Stimulated activated CD8-positive, alpha-beta memory T cell treated with anti-CD3 and anti-CD28 coated beads, Interleukin-15, amount 100 ng/mL, for 48 hours (primary cell): ENCODE measurements at places on chromosomes 6 and 20.

GRCh38 chr20:58523072-58523970, 8.1 kb upstream of the APCDD1L start:
- no peak for DNase-seq

DNA sequence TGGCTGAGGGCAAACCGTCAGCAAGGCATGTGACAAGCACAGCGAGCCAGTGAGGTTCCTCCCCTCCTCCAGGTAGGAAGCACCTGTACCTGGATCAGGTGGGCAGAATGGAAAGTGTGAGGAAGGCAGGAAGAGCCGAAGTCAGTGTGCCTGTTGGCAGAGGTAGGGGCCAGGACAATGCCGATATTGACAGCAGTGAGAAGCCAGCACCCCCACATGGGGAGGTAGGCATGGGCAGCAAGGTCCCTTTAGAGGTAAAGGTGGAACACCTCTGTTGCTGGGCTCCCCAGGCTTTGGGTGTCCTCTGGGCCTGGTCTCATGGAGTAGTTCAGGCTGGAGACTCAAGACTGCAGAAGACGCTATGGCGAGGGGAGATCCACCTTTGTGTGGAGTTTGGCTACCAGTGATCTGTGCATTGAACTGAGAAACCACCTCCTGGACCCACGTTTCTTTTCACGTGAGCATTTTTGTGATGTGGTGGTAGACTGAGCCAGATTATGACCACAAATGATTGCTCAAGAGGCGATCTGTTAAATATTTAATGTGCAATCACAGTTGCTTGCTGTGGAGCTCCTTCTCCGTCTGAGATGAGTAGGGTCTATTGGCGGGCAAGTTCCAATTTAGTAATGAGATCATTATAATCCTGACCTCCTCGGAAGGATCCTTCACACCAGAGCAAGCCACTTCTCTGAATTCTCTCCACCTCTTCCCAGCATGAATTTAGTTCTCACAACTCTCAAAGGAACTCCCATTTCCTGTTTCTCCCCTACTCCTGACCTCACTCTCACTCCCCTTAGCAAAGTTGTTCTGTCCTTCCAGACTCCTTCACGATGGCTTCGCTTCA, 174.8 kb downstream of the CDH26 start:
- no peak for DNase-seq

DNA sequence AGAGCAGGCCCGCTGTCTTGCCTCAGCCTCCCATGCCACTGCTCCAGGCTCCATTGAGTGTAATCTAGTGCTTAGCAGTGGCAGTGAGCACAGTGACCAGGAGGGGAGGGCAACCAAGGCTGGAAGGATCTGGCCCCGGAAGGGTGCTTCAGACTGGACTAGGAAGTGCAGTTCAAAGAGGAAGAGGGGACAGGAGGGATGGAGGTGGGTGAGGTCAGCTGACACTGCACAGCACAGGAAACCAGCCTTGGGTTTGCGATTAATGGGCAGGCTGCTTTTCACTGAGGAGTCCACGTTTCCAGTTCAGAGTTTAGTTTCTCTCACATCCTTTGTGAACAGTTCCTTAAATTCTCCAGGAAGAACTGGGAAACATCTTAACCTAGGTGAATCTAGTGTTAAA, 46.9 kb downstream of the CDS2 start:
- DNase-seq, result no peak

DNA sequence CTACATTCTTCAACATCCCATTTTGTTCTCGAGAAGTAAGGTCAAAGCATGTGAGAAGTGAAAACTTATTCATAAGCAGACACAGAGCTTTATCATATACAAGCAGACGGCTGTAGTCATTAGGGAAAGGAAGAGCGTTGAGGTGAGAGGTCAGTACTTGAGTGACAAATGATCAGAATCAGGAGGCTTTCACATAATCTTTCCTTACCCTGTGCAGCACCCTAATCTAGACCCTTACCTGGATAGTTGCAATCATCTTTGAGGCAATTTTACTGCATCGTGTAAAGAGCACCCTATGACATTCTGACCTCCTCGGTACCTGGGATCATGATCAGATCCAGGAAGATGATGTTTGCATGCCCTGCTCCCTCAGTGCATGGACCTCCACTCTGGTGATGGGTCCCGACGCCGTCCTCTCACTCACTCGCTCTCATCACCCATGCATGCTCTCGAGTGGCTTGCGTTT, 62.7 kb downstream of the RNF182 start:
- no peak for DNase-seq

GRCh38 chr6:43956478-43956877, 170.8 kb downstream of the MRPL14 start:
- no peak for DNase-seq

GRCh38 chr6:170143401-170144150, 147.3 kb downstream of the DLL1 start:
- no peak for DNase-seq

- no peak for DNase-seq
Measured at GRCh38 chr20:52457826-52458225, 266.2 kb upstream of the ZFP64 start.

- no peak for DNase-seq
Measured at GRCh38 chr6:74742793-74743508, 462.9 kb downstream of the COL12A1 start.

- DNase-seq, result no peak
Measured at GRCh38 chr6:33624856-33625255, 3.7 kb downstream of the ITPR3 start.

DNA sequence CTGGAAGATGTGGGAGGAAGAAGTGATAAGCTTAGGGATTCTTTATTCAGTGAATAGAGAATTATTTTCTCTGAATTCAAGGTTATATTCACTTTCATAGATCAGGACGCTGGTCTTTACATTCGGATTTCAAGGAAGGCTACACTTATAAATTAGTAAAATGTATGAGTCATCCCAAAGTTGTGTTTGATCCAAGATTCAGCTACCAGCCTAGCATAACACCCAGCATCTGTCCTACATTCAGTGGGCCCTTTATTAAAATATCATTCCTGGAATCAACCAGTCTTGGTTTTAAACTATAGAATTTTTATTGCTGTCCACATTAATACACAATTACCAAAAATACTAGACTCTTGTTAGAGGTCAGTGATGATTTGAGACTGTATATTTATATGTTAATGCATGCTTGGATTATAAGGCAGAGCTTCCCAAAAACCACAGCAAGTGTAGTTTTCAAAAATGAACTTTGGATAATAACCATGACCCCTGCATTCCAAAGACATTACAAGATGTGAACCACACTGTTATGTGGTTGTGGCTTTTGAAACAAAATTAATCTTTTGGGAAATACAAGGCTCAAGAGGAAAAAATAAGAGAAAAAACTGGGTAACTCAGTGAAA, 210.7 kb upstream of the CNR1 start:
- no peak for DNase-seq

GRCh38 chr20:57818418-57819181, 108.8 kb upstream of the PMEPA1 start:
- DNase-seq, result no peak

DNA sequence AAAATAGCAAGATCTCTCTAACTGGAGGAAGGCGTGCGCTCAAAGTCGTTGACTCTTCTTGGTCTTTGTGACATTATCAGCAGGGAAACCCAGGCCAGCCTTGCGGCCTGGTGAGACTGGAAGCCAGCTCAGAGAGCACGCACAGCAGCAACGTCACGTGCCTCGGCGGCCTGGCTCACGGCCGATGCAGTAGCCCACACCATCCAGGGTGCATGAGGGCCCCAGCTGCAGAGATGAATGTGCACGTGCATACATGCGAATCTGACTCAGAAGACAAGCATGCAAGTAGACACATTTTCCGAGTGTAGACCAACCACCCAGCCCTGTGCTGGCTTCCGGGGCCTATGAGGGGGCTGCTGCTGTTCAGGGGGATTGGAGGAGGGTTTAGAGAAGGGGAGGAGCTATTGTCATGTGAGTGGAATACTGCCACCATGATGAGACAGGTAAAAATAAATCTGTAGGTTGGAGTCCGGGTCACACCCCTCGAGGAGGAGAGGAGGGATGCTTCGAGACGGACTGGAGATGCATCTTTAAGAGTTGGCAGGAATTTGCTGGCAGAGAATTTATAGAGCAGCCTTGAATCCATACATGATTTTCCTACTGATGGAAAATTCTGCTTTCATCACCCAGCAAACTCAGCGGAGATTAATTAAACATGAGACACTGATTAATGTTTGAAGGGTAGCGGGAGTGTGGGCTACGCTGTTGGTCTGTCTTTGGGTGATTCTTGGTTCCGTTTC, 388.2 kb downstream of the CDH4 start:
- DNase-seq, result no peak

DNA sequence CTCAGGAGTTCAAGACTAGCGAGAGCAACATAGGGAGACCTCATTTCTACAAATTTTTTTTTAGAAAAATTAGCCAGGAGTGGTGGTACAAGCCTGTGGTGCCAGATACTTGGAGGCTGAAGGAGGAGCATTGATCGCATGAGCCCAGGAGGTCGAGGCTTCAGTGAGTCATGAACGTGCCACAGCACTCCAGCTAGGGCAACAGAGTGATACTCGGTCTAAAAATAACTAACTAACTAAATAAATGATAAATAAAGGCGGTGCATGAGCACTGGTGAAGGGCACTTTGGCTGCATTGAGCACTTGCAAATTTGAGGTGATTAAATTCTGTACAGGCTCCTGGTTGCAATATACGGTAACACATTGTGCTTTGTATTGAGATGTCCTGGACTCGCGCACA, 13.5 kb downstream of the HLA-A start:
- DNase-seq, result no peak

DNA sequence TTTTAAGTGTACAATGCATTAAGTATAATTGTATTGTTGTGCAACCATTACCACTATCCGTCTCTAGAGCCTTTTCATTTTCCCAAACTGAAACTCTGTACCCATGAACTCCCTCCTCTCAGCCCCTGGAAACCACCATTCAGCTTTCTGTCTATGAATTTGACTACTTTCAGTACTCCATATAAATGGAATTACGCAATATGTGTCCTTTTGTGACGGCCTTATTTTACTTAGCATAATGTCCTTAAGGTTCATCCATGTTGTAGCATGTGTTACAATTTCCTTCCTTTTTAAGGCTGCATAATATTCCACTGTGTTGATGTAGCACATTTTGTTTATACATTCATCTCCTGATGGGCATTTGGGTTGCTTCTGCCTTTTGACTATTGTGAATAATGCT, 143.6 kb upstream of the KCNG1 start:
- DNase-seq, result no peak

GRCh38 chr6:97195117-97195516, 87.9 kb downstream of the MMS22L start:
- DNase-seq, result no peak

DNA sequence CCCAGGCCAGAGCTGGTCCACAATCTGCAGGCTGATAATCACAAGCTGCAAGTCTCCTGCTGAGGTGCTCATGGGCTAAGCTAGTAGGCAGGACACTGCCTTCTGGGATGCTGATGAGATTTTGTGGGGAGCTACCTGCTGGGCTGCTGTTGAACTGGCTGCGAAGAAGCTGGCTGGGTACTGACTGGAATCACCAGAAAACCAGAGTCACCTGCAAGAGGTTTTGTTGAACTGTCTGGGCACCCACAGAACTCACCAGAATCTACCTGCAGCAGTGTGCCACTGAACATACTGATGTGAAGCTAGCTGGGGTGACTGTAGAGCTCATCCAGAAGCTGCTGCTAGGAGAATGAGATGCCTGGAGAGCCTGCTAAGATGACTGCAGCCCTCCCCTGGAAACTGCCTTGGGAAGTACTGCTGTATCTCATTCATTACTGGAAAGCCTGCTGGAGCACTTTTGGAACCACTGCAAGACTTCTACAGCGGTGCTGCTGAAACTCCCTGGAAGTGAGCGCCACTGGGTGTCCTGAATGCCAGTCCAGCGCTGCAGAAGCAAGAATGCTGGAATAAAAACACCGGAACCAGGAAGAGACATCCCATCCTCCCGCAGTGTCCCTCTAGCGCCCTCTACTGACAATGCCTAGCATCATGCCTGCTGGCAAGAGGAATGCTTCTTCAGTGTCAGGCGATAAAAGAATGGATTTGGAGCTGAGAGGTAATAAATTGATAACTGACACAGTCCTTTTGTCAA, 64.9 kb upstream of the ARHGAP18 start:
- DNase-seq, result peak; percentile 9

DNA sequence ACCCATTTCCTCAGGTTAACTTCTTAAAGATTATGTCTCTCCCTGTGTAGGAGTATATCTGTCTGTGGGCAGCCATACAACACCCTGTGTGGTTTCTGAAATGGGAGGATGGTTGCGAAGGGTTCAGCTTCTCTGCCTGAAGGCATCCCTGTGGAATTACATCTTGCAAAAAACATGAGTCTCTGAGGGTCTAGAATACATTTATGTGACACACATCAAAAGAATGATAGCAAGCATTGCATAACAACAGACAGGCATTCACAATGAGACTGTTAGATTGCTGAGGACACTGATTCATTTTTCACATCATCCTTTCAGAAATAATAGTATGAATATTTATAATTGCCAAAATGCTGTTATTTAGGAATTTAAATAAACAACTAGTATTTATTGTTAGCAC, 670.9 kb downstream of the HTR1B start:
- no peak for DNase-seq

DNA sequence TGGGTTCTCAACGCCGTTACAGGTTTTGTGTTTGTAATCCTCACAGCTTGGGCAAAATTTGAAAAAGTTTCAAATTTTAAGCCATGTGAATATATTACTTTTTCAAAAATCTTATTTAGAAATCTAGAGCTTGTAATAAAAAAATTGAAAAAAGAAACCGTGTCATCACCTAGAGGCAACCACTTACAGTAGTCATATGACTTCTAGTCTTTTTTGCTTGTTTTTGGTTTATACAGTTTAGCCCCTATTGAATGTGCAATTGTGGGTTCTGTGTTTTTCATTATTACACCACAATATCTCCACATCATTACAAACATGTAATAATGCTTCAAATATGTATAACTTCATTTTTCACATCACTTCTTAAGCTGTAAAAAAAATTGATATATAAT, 888 bp downstream of the DYNLRB1 start:
- no peak for DNase-seq

DNA sequence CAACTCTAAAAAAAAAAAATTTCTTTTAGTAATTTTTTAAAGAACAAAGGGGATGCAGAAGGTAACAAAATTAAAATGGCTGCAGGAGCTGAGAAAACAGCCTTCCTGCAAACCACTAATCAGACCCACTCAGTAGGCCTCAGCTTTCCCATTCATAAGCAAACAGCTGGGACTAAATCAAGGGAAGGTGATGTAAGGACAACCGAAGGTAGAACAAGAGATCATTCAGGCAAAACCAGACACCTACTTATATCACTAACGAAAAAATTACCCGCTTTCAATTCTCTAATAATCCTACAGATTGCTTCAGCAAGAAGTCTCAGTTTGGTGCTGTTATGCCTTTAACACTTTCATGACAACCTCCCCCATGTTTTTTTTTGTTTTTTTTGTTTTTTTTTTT, 124.0 kb downstream of the ZMYND8 start:
- DNase-seq, result no peak

DNA sequence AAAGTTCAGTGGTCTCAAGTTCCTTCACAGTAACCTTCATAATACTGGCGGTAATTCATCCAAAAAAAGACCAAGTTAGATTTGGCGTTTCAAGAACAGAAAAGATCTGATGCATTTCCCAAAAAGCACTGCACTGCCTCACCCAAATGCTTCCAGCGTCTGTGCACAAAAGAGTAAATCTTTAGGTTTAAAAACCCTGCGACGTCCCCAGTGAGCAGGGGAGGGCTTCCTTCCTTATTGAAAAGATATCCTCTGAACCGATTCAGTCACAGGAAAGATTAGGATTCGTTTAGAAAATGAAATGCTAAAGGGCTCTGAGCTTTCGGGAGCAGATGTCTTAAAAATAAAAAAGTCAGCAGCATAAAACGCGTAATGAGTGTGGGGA, 654 bp downstream of the TBC1D7 start:
- DNase-seq, result no peak

- DNase-seq, result no peak
Measured at GRCh38 chr6:45494416-45495135, 116.8 kb upstream of the SUPT3H start.
